ENCODE measurements at places on chromosomes 16 and 17. TPM values are rescaled to one million over a fixed set of nuclear protein-coding genes. Genes with fewer than 3 reads are reported as not detected.

CACNG1 gene
- total RNA-seq = not detected

ASB16 gene
- 0.17 TPM for total RNA-seq

MT4 gene
- not detected for total RNA-seq

KRTAP4-9 gene
- total RNA-seq = not detected

ALDH3A2 gene
- 82.3 TPM for total RNA-seq

KRTAP3-1 gene
- total RNA-seq = not detected

TSPOAP1 gene
- 0.14 TPM for total RNA-seq

KRTAP4-5 gene
- not detected for total RNA-seq

AKTIP gene
- total RNA-seq = 56.4 TPM

UTS2R gene
- not detected for total RNA-seq

NOS2 gene
- total RNA-seq = 0.60 TPM

CBFA2T3 gene
- 0.14 TPM for total RNA-seq

ELMO3 gene
- total RNA-seq = 0.74 TPM

SULT1A3 gene
- 7.1 TPM for total RNA-seq

TBC1D28 gene
- not detected for total RNA-seq

NPIPA5 gene
- 0.98 TPM for total RNA-seq

MEOX1 gene
- total RNA-seq = 0.05 TPM

DNAH2 gene
- not detected for total RNA-seq

TMEM100 gene
- 8.0 TPM for total RNA-seq

ZACN gene
- total RNA-seq = not detected

Data from dermis blood vessel endothelial cell (primary cell).